Activated CD4-positive, alpha-beta T cell treated with anti-CD3 and anti-CD28 coated beads, Interleukin-2, Interleukin-6, amounts not matched to agents 100 ng/mL and 50 ng/mL, durations not matched to agents 16 hours and 8 hours (primary cell): ENCODE measurements at places on chromosomes 12 and 14.

DNA sequence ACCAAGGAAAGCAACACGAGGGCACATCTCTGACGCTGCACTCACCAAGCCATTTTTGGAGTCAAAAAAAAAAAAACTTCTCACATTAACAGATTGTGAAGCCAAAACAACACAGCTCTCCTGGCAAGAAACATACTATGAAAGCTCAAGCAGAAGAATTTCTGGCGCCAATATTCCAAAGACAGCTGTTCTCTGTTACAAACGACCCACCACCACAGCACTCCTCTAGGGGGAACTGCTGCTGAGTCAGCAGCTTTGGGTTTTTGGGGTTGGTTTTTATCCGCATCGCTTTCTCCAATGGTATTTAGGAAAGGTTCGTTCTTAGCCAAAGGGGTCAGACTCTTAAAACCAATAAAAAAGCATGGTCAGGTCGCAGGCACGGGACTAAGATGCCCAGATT, 379.4 kb downstream of the RPS29 start:
- DNase-seq = no peak

DNA sequence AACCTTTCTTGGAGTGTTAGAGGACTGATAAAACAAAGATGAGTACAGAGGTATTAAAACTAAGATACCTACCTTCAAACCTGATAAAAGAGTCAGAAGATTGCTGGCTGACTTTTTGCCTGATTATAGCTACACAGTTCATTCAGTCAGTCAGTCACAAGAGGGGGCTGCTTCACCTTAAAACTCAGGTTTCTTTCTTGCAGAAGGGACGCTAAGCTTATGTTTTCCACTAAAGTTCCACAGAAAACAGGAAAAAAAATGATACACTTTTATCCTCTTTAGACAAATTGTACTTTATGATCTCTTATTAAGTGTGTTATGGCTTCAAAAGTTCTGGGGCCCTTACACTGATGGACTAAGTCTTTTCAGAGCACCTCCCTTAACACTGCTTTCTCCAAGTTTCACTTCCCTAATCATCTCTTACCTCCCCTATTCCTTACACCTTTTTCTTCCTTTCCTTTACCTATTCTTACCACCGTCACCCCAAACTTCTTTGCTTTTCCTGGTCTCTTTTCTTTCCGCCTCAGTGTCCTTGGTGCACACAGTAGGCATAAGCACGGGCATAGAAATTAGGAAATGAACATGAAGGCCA, 448.7 kb upstream of the OR4E1 start:
- peak; percentile 22 for DNase-seq

GRCh38 chr12:4959381-4959780, 49.7 kb downstream of the KCNA1 start:
- no peak for DNase-seq

GRCh38 chr12:7129287-7129871, 690 bp upstream of the RBP5 start:
- no peak for DNase-seq

DNA sequence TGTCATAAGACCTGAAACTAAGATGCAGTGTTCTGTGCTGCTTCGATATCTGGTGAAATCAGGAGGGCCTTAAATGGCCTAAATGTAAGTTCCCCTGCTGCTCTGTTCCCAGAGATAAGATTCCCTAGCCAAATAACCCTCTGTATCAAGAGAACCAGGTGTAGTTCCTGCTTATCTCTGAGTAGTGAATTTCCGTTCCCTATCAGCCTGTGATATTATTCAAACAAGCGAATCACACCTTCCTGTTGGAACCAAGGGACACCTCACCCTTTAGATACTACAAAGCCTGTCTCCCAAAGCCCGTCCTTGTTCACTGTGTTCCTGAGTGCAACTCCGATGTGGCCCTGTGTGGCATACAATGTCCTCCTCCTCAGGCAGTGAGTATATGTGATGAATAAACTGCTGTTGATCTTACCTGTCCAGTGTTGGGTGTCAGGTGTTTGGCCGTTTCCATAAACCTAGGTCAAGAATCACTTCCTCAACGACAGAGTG, 52.2 kb upstream of the COCH start:
- DNase-seq = no peak

DNA sequence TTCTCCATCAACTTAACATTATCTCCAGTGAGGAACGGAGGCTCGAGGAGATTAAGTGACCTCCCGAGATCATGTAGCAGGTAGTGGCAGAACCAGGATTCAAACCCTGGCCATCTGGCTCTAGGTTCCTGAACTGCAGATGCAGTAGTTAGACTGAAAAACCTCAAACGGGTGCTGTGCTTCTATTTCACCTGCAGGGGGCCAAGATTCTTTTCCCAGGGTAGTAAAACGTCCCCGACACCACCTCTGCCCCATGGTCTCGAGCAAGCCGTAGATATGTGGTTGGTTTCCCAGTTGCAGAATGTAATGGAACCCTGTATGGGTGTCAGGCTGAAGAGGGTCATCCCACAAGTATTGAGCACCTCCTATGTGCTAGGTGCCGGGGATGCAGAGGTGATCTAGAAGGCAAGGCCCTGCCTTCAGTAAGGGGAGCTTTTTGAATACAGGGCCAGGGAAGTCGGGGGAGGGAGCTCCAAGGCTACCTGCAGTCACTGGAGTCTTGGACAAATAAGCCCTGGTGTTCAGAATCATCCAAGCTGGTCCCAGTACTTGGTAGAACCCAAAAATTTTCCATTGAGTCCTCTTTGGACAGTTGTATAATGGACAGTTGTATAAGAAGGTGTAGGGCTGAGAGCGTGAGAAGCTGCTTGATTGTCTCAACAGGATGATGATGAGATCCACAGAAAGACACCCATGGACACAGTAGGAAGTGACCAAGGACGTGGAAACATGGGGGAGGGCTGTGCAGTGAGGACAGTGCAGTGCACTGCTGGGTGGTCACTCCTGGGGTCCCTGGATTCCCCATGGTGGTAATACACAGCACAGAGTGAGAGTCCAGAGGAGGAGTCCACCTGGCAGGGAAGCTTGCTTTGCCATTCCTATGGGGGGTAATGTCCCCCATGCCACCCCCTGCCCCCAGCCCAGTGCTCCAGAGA, 197.2 kb downstream of the CHST11 start:
- DNase-seq = peak; percentile 44

DNA sequence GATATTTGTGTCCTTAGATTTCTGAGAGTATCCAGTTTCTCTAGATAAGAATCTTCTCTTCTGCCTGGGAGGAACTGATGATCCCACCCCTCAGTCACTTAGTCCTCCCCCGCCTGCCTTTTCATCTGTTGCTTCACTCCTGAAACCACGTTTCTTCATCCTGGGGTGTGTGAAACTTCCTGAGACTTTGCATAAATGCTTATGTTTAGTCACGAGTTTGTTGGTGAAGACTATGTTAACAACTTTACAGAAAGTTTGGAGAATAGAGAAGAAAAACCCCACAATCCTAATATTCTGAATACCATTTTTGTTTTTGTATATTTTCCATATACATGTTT, 33.2 kb downstream of the MARK3 start:
- DNase-seq = peak; percentile 34

DNA sequence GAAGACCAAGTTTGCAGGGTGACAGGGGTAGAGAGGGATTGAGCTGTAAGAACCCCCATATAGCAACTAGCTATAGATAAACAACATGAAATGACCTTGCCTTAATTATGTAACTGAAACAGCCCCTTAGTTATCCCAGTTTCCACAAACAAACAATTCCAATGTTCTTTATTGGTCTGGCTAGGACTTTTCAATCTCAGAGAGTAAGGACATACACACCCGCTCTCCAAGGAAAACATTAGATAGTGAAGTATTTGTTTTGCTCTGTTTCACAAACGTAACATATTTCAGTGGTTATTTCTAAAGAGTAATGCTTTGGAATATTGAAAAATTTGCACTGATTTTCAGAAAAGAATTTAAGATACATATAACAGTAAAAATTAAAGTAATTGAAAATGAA, 51.6 kb upstream of the GTF2A1 start:
- DNase-seq = no peak

- peak; percentile 13 for DNase-seq
Measured at GRCh38 chr12:29782871-29783772, 620 bp downstream of the TMTC1 start.

DNA sequence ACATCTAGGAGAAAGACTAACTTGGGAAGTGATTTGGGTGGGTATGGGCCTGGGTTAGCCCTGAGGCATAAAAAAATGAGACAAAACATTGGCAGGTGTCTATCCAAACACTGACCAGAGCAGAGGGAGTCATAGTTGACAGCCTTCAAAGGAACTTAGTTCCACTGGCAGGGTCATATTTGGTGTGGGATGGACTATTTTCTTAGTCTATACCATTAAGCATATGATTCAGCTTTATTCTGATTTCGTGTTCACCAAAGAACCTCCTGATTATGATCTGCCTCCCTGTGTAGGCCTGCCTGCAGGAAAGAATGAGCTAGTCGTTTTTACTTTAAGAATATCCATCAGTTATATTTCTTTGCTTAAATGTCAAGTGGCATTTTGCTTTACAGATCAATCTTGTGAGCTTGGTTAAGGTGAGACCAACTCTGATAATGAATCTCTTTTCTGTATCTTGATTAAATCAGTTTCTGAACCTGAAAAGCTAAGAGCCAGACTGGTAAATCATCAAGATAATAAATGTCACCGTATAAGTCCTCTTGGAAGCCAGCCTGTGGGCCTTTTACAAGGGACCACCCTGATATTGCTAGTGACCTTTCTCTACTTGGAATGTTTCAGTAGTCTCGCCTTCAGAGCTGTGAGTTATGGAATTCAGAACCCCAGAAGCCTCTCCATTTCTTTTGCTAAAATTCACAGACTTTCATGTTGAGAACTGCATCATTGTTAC, 182.9 kb downstream of the MON2 start:
- no peak for DNase-seq

GRCh38 chr14:65210118-65210821, 108.0 kb upstream of the MAX start:
- peak; percentile 81 for DNase-seq

DNA sequence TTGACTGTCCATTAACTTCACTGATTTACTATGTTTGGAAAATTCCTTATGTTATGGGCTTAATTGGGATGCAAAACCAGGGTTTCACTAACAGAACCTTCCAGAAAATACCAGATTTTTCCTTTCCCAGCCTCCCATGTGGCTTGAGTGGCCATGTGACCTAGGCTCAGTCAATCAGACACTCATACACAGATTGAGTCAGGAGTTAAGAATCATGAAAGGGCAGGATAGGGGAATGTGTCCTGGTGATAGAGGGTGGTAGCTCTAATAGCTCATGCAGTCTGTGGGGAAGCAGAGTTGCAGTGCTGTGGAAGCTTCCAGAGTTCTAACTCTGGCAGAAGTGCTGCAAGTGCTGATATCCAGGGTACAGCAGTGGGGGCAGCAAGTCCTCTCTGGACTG, 134.1 kb upstream of the IFNG-AS1 start:
- no peak for DNase-seq

- no peak for DNase-seq
Measured at GRCh38 chr12:130222519-130223218, 60.4 kb downstream of the FZD10 start.
